ENCODE measurements at places on chromosomes 16 and 17.

GRCh38 chr17:73052923-73053322 is 39.6 kb downstream of the SLC39A11 start:
- no peak for DNase-seq

GRCh38 chr16:88739139-88739976 is 33.1 kb downstream of the CTU2 start:
- no peak for DNase-seq

GRCh38 chr17:72004011-72004427 is 116.8 kb upstream of the SOX9 start:
- DNase-seq = no peak

GRCh38 chr16:85274924-85275323 is 162.7 kb upstream of the CIBAR2 start:
- no peak for DNase-seq

DNA sequence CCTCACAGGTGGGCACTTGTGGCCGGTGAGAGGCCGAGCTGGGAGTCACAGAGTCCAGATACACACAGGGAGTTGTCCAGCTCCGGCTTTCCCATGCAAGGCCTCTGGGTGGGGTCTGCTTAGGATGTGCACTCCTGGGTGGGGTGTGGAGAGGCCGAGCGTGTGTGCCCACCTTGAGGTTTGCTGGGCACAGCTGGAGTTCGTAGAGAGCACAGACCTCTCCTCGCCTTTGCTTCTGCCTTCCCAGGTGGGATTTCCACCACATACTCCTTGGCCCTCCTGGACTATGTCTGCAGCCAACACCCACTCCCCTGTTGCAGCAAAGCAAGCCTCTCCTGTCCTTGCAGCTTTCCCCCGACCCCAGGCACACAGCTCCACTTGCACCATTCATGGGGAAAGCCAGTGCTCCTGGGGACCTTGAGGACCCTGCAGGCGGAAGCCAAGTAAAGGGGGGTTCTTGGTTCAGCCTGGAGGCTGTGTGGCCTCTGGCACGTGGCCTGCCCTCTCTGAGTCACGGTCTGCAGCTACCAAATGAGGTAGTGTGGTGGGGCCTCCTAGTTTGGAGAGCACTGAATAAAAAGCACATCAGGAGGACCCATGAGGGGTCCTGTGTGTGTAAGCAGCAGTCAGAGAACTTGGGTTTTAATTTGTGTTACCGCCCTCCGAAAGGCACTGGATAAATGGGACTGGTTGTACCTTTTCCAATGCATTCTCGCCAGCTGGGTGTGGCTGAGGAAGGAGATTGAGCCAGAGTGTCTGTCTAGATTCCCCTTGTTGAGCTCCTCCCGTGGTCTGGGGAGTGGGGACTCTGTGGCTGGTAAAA is 31.5 kb downstream of the MPRIP start:
- no peak for DNase-seq

DNA sequence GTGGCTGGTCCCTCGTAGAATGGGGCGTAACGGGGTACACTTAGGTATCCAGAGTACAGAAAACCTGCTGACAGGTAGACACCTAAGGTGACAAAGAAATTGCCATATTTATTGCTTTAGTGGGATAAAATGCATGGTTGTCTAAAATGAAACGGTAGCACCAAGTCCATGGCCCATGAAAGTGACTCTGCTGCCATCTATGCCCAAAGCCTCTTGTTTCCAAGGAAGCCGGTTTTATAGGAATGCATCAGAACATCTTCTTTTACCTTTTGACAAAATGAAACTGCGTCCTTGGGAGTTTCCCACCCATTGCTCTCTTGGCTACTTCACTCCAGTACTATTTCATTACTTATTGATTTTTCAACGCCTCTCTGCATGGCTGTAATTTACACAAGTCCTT is 151.3 kb upstream of the ZFHX3 start:
- no peak for DNase-seq

GRCh38 chr17:53088481-53088880 is 734.2 kb upstream of the KIF2B start:
- DNase-seq = no peak

- DNase-seq = no peak
These were observed 21.3 kb downstream of the PGS1 start for GRCh38 chr17:78399693-78400144.

- DNase-seq = no peak
These were observed 7.0 kb downstream of the KSR1 start for GRCh38 chr17:27463235-27463677.

DNA sequence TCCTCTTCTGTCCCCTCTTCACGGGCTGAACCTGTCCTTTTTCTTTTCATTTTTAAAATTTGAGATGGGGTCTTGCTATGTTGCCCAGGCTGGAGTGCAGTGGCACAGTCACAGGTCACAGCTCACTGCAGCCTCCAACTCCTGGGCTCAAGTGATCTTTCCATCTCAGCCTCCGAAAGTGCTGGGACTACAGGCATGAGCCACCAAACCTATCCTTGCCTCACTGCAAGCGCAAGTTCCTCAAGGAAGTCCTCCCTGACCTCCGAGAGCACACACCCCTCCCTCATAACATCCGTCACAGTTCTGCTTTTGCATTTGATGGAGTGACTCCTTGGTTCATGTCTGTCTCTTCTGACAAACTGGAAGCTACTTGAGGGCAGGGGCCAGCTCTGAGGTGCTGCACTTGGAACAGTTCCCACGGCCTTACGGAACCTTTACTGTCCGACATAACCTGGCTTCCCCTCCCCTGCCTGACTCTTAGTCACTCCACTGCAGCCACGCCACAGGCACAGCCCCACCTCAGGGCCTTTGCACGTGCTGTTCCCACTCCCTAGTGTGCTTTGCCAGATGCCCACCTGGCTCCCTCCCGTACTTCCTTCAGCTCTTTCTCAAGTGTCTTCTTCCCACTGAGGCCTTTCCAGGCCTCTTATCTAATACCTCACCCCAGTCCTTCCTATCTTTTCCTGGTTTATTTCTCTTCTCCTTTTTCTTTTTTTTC is 4.4 kb downstream of the TBX6 start:
- no peak for DNase-seq

- no peak for DNase-seq
These were observed 109.6 kb downstream of the HS3ST3A1 start for GRCh38 chr17:13491916-13492736.

DNA sequence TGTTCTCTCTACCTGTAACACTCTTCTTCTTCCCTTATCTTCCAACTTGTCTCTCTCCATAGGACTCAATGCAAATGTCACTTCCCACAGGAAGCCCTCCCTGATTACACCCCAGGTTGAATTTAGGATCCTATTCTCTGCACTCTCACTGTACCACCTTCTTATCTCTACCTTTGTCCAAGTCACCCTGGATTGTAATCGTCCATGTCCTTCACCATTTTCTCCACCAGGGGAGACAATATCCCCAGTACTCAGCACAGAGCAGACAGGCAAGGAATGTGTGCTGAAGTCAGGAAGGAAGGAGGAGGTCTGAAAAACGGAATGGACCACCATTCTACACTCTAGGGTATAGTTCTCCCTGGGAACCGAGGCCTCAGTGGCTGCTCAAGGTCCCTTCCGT is 14.2 kb downstream of the C16orf82 start:
- no peak for DNase-seq

- DNase-seq = peak; percentile 81
These were observed 20.4 kb upstream of the BEAN1 start for GRCh38 chr16:66406534-66407221.

GRCh38 chr16:67356396-67356795 is 29.8 kb downstream of the LRRC36 start:
- DNase-seq = no peak

DNA sequence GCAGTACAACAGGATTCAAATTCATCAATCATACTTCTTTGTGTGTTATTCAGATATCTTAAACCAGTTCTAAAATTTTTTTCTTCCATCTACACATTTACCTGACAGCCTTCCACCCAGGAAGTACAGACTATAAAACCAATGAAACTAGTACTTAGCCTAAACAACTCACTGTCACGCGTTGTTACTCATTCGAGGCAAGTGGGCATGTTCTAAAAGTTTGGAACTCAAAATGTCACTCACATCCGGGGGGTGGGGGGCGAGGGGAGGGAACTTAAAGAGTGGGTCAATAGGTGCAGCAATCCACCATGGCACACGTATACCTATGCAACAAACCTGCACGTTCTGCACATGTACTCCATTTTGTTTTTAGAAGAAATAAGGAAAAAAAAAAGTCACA is 90.4 kb upstream of the PLEKHM1 start:
- no peak for DNase-seq

- no peak for DNase-seq
These were observed 143.8 kb upstream of the PLCG2 start for GRCh38 chr16:81635063-81635937.

GRCh38 chr17:1882836-1883235 is 53.0 kb downstream of the RPA1 start:
- peak; percentile 9 for DNase-seq

GRCh38 chr17:43015579-43015978 is 6.6 kb downstream of the VAT1 start:
- no peak for DNase-seq

- no peak for DNase-seq
These were observed 58.3 kb downstream of the PRMT7 start for GRCh38 chr16:68369168-68369567.

GRCh38 chr16:67719778-67720144 is 645 bp upstream of the GFOD2 start:
- DNase-seq = no peak

- no peak for DNase-seq
These were observed 17.3 kb downstream of the MAP2K6 start for GRCh38 chr17:69431835-69432234.

DNA sequence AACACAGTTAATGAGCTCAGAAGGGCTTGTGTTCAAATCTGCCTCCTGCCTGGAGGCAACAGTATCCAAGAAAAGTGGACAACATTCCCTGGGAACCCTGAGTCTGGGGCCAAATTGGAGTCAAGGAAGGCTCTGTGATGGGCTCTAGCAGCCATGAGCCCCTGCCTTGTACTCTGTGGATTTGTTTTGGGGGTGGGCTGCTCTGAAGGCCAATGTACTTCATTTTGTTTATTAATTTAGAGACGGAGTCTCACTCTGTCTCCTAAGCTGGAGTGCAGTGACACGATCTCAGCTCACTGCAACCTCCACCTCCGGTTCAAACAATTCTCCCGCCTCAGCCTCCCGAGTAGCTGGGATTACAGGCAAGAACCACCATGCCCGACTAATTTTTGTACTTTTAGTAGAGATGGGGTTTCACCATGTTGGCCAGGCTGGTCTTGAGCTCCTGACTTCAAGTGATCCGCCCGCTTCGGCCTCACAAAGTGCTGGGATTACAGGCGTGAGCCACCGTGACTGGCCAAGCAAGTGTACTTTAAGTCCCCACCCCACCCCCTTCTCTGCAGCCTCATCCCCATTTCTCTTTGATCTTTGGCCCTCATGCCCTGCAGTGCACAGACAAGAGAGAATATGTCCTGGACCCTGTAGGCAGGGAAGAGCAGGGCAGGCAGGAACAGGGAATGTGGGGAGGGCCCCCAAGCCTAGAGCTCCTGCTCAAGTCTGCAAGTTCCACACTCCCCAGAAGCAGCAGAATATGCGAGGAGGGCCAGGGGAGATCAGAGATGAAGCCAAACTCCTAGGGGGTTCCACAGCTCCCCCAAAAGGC is 2.7 kb upstream of the GIP start:
- DNase-seq = no peak

GRCh38 chr16:58516768-58517107 is 1.4 kb downstream of the SETD6 start:
- no peak for DNase-seq

GRCh38 chr17:19726631-19727376 is 10.4 kb upstream of the SLC47A2 start:
- no peak for DNase-seq

- no peak for DNase-seq
These were observed 3.5 kb downstream of the CORO6 start for GRCh38 chr17:29619251-29619650.

DNA sequence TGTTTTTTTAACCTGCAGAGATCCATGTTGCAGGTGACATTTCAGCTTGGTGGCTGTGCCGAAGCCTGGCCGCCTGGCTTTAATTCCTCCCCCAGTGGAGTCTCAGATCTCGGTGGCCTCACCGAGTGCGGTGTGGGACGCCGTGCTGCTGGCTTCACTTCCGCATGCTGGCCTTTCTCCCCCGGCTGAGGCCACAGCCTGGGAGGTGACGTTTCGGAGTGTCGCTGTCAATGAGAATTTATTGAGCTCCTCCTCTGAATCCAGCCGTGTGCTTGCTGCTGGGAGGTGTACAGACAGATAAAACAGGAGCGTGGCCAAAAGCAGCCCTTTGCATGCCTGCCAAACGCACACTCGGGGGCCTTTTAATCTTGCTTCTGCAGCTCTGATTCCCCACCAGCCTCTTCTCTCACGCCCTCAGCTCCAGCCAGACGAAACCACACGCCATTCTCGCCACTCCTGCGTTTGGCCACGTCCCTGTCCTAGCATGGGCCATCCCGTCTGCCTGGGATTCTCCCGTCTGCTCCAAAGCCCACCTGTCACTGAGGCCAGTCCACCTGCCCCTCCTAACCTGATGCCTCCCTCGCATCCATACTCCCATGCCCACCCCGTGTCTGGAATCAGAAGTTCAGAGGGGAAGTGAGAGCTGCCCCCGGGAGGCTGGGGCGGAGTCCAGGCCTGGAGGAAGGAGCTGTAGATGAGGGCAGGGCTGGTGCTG is 3.6 kb downstream of the GSE1 start:
- DNase-seq = no peak

GRCh38 chr16:13906168-13907089 is 13.5 kb upstream of the ERCC4 start:
- DNase-seq = no peak

DNA sequence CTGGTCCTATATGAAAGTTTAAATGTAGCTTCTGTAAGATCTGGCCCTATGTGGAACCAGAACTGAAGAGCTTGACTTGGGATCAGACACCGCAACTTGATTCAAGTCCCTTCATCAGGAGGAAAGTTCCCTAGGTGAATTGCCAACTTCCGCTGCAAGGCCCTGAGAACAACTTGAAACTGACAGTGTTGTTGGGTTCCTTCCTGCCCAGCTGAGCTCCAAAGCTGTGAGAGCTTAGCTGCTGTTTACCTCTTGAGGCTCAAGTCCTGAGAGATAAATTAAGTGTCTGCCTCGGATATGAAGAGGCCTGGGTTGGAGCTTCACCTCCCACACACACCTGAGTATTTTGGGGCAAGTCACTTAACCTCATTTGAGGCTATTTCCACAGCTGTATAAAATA is 44.7 kb downstream of the REXO5 start:
- no peak for DNase-seq

GRCh38 chr16:67108489-67108888 is 1.3 kb upstream of the PHAF1 start:
- DNase-seq = no peak

GRCh38 chr16:3182608-3183444 is 5.2 kb upstream of the OR1F1 start:
- DNase-seq = no peak

GRCh38 chr17:83085103-83085502 is 5.7 kb downstream of the METRNL start:
- DNase-seq = no peak

- DNase-seq = peak; percentile 50
These were observed 22.6 kb downstream of the NDE1 start for GRCh38 chr16:15672514-15673167.

All from activated CD4-positive, alpha-beta T cell treated with anti-CD3 and anti-CD28 coated beads for 1 hour (primary cell).